Stomach (tissue), 19 donors: ENCODE measurements at places on chromosomes 2 and 18. TPM values are rescaled to one million over a fixed set of nuclear protein-coding genes. Genes with fewer than 3 reads are reported as not detected.

Gene REL
- 29.0 TPM for total RNA-seq

Gene FAM124B
- total RNA-seq: 0.72 TPM

Gene R3HDM1
- total RNA-seq: 19.7 TPM

Gene LRRC30
- not detected for total RNA-seq

Gene GALNT5
- 2.3 TPM for total RNA-seq

Gene TUBA3E
- not detected for total RNA-seq

Gene SERPINB10
- not detected for total RNA-seq

Gene NDC80
- 1.4 TPM for total RNA-seq

Gene SP5
- 5.8 TPM for total RNA-seq

DNA sequence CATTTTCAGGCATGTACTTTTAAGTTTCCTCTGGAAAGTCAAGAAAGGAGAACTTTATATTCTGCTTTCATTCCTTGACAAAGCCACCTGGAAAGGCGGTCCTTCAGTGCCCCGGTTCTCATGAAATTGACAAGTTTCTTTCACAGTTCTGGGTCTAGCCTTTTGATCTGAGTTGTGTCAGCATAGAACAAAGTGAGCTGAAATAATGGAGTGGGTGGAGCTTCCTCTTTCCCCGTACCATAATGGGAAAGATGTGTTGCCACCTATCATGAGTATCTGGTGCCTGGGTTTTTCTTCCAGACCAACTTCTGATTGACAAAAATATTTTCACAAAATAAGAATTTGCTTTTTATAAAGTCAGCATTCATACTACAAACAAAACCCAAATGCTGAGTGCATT is 49.3 kb downstream of the PTRHD1 start:
- H3K4me3 ChIP-seq: no peak overlapping the region
- DNase-seq: no peak
- no peak overlapping the region for H3K27ac ChIP-seq
- H3K27me3 ChIP-seq: no peaks in the 10 kb centered on the region
- H3K4me1 ChIP-seq: no peaks in the 10 kb centered on the region

DNA sequence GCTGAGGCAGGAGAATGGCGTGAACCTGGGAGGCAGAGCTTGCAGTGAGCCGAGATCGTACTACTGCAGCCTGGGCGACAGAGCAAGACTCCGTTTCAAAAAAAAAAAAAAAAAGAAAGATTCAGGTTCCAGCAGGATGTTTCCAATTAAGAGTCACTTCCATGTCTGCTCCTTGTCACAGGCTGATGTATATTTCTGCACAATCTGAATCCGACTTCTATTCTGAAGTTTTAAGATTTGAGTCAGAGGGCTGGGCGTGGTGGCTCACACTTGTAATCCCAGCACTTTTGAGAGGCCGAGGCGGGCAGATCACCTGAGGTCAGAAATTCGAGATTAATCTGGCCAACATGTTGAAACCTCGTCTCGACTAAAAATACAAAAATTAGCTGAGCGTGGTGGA is 24.7 kb downstream of the SNRPD1 start:
- peaks cover 4% of the 10 kb centered on the region for H3K4me1 ChIP-seq
- no peak overlapping the region for H3K27ac ChIP-seq
- H3K27me3 ChIP-seq: no peaks in the 10 kb centered on the region

DNA sequence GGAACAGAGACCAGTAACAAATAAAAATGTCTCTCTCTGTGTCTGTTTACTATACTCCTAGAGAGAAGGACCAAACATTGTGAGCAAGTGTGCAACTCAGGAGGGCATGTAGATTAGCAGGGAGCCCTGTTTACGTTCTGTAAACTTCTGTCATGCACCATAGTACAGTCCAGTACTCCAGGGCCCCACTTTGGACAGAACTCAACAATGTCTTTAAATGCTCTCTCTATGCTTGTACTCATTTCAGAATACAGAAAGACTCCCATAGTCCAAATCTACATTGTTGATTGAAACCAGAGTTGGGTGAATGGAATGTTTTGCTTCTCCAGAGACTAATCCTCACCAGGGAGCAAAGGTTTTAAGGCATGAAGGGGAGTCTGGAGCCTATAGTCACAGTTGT is 934.8 kb downstream of the NRXN1 start:
- no peak overlapping the region for H3K27ac ChIP-seq
- DNase-seq: no peak
- no peaks in the 10 kb centered on the region for H3K4me1 ChIP-seq
- H3K36me3 ChIP-seq: no peaks in the 10 kb centered on the region
- H3K4me3 ChIP-seq: no peak overlapping the region
- no peaks in the 10 kb centered on the region for H3K27me3 ChIP-seq

DNA sequence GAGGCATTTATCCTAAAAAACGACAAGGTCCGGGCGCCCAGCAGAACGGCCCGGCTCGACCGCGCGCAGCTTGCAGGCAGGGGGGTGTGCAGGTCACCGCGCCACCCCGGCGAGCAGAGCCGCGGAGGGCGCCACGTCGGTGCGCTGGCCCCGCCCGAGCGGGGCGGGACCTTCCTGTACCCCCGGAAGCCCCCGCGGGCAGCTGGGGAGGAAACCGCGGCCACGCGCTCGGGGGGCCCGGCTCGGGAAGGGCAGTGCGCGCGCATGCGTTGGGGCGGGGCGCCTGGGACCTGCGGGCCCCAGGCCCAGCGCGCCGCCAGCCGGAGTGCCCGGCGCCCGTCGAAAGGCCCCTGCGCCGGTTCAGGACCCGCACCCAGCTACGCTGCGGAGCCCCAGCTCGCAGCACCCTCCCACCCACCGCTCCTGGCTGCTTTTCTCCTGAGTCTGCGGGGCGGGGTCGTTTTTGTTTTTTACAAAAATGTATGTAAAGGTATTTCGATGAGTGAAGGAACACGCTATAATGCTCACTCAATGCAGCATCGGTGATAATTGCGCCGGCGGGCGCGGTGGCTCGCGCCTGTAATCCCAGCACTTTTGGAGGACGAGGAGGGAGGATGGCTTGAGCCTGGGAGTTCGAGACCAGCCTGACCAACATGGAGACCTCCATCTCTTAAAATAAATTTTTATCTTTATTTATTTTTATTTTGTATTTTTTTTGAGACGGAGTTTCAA is 47.7 kb upstream of the POMC start:
- H3K4me3 ChIP-seq: peak overlapping the region; percentile 52
- no peaks in the 10 kb centered on the region for H3K36me3 ChIP-seq
- H3K27me3 ChIP-seq: no peaks in the 10 kb centered on the region
- peak; percentile 95 for DNase-seq
- peak overlapping the region; percentile 83 for H3K27ac ChIP-seq

DNA sequence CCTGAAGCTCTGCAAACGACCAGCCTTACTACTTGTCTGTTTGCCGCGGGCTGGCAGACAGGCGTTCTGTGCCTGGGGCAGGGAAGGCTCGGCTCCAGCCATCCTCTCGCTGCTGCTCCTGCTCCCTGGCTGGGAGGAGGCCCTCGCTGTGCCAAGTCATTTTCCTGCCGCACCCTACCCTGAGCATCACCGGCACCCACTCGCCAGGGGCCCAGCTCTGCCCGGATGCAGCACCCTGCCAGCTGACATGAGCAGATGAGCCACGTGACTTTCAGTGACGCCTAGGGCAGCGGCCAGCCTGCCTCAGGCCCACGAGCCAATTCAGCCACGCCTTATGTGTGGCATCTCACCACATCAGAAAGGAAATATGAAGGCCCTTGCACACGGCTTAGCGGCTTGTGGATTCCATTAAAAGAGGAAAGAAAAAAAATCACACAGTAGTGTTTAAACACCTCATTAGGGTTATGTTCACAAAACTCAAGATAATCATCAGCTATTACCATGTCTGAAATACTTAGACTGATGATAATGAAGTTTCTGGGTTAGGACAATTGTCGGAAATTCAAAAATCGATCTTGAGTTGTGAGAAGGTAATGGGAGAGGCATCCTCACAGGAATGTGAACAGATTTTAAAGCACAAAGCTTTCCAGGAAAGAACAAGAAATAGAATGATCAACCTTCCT is 250.5 kb downstream of the TWIST2 start:
- no peak overlapping the region for H3K27ac ChIP-seq
- peaks cover 88% of the 10 kb centered on the region for H3K36me3 ChIP-seq
- no peaks in the 10 kb centered on the region for H3K27me3 ChIP-seq
- H3K4me1 ChIP-seq: no peaks in the 10 kb centered on the region

GRCh38 chr18:64082054-64082453 is 66.8 kb downstream of the LINC00305 start:
- no peaks in the 10 kb centered on the region for H3K4me1 ChIP-seq
- H3K36me3 ChIP-seq: no peaks in the 10 kb centered on the region
- no peaks in the 10 kb centered on the region for H3K27me3 ChIP-seq
- no peak for DNase-seq

DNA sequence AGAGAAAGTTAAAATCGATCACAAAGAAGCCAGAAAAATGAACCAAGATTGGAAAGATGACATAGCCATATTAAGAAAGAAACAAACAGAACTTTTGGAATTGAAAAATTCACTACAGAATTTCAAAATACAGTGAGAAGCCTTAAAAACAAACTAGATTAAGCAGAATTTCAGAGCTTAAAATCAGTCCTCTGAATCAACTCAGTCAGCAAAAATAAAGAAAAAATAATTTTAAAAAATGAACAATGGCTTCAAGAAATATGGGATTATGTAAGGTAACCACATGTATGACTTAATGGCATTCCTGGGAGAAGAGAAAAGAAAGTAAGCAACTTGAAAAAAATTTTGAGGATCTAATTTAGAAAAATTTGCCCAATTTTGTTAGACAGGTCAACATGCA is 696.2 kb downstream of the TSN start:
- no peak overlapping the region for H3K4me3 ChIP-seq
- H3K27ac ChIP-seq: no peak overlapping the region
- H3K36me3 ChIP-seq: no peaks in the 10 kb centered on the region

DNA sequence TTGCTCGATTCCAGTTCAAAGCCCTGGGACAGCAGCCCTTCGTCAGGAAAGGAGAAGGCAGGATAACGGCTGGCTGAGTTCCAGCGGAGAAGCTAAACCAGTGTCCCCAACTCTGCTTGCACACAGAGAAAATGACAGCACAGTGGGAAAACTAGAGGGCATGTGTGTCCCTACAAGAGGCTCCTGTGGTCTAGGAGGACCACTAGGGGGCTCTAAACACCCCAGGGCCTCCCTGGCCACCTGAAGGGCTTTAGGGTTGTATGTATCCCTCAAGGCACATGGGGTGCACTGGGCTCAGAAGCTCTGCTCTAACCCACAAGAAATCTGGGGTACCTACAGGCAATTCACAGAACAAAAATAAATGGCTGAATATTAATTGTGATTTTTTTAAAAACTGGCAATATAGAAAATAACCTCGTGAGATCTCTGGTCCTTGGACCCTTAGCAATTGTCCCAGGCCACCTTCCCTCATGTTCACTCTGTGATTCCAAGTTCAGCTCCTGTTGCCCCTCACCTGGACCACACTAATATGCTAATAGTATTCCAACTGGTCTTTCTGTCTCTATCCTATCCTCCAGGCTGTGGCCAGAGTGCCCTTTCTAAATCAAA is 17.5 kb downstream of the STAT1 start:
- H3K36me3 ChIP-seq: peaks cover 100% of the 10 kb centered on the region
- DNase-seq: no peak
- no peaks in the 10 kb centered on the region for H3K27me3 ChIP-seq
- H3K27ac ChIP-seq: no peak overlapping the region
- H3K4me3 ChIP-seq: no peak overlapping the region

DNA sequence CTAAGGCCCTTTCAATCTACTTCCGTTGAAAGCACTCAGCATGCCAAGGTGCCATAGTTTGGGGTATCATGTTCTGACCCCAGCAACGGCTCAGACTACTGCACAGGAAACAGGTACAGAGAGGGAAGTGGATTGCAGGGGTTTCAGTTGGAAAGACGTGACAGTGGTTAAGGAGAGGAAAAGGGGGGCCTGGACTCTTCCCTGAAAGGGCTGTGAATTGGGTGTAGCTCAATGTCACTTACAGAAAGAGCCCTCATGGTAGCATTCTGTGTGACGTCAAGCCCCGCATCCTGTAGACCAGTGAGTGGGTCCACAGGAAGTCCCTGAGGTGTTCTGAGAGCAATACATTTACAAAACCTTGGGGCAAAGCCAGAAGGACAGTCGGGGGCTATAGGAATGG is 121.5 kb upstream of the GYPC start:
- H3K4me1 ChIP-seq: no peaks in the 10 kb centered on the region
- no peaks in the 10 kb centered on the region for H3K36me3 ChIP-seq
- no peaks in the 10 kb centered on the region for H3K27me3 ChIP-seq
- H3K27ac ChIP-seq: no peak overlapping the region

GRCh38 chr2:105320651-105321215 is 8.8 kb downstream of the TGFBRAP1 start:
- no peaks in the 10 kb centered on the region for H3K27me3 ChIP-seq
- no peak for DNase-seq
- peak overlapping the region; percentile 34 for H3K27ac ChIP-seq
- peaks cover 16% of the 10 kb centered on the region for H3K4me1 ChIP-seq
- no peak overlapping the region for H3K4me3 ChIP-seq
- no peaks in the 10 kb centered on the region for H3K36me3 ChIP-seq

DNA sequence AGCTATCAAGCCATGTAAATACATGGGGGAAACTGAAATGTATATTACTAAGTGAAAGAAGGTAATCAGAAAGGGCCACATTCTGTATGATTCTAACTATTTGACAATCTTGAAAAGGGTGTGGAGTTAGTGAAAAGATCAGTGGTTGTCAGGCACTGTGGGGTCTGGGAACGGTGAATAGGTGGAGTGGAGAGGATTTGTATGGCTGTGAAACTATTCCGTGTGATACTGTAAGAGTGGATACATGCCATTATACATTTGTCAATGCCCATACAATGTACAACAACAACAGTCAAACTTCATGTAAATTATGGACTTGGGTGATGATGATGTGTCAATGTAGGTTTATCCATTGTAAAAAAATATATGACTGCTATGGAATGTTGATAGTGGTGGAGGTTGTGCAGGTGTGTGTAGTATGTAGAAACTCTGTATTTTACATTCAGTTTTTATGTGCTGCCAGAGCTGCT is 1116.2 kb downstream of the SUCLG1 start:
- DNase-seq: peak; percentile 33
- no peak overlapping the region for H3K4me3 ChIP-seq
- no peaks in the 10 kb centered on the region for H3K36me3 ChIP-seq
- no peaks in the 10 kb centered on the region for H3K27me3 ChIP-seq

DNA sequence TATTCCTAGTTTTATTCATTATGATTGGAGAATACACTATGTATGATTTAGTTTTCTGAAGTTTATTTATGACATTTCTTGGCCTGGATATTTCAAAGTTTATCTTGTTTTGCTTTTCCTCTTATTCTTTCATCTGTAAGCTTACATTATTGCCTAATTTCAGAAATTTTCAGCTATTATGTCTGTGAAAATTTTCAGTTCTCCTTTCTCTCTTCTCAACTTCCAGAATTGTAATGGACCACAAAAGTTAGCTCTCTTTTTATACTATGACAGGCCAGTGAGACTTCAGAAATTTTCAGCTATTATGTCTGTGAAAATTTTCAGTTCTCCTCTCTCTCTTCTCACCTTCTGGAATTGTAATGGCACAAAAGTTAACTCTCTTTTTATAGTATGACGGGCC is 97.2 kb upstream of the SCN7A start:
- H3K27me3 ChIP-seq: no peaks in the 10 kb centered on the region
- DNase-seq: no peak
- no peaks in the 10 kb centered on the region for H3K36me3 ChIP-seq
- no peaks in the 10 kb centered on the region for H3K4me1 ChIP-seq
- no peak overlapping the region for H3K4me3 ChIP-seq
- H3K27ac ChIP-seq: no peak overlapping the region
